ENCODE measurements at places on chromosomes 11 and 22. TPM values are rescaled to one million over a fixed set of nuclear protein-coding genes. Genes with fewer than 3 reads are reported as not detected.

Gene C11orf42
- not detected for total RNA-seq

Gene OR2AG2
- total RNA-seq: not detected

Gene TEX12
- total RNA-seq: 0.51 TPM

Gene FDX1
- total RNA-seq: 9.1 TPM

Gene OR51B2
- total RNA-seq: not detected

Gene KDM4E
- not detected for total RNA-seq

Gene TBX10
- not detected for total RNA-seq

Gene GP1BB
- not detected for total RNA-seq

Gene USH1C
- total RNA-seq: not detected

Gene GAL
- not detected for total RNA-seq

Gene OR10A2
- total RNA-seq: not detected

Gene ANGPTL5
- not detected for total RNA-seq

Gene TMEM191B
- total RNA-seq: 0.43 TPM

Gene LDHAL6A
- not detected for total RNA-seq

Gene THY1
- not detected for total RNA-seq

Gene COA4
- total RNA-seq: 53.3 TPM

Gene MUS81
- 92.6 TPM for total RNA-seq

Gene MYEOV
- total RNA-seq: not detected

Gene OR8D1
- not detected for total RNA-seq

Gene IGSF22
- total RNA-seq: 1.2 TPM

Gene LRRC10B
- total RNA-seq: not detected

Gene VSTM5
- not detected for total RNA-seq

Gene TRPC6
- total RNA-seq: not detected

Gene TRIM51
- not detected for total RNA-seq

Gene NPTXR
- total RNA-seq: 1.4 TPM

Gene C11orf97
- not detected for total RNA-seq

Gene ELF5
- not detected for total RNA-seq

Gene PDGFD
- total RNA-seq: not detected

Gene APOA1
- not detected for total RNA-seq

Gene C11orf52
- total RNA-seq: not detected

Gene DDTL
- total RNA-seq: 2.9 TPM

Gene GGTLC2
- total RNA-seq: not detected

Gene AGBL2
- 6.5 TPM for total RNA-seq

Gene SCUBE2
- not detected for total RNA-seq

Gene SCN3B
- total RNA-seq: 0.05 TPM

Gene P2RY6
- not detected for total RNA-seq

Gene ISX
- not detected for total RNA-seq

Gene SPI1
- total RNA-seq: not detected

Gene BEST1
- 0.17 TPM for total RNA-seq

Gene SAA2
- total RNA-seq: not detected

Gene CDHR5
- not detected for total RNA-seq

Gene RFPL1
- total RNA-seq: not detected

Gene CYP2D6
- 3.7 TPM for total RNA-seq

Gene ENDOD1
- total RNA-seq: 11.6 TPM

Gene OOSP3
- total RNA-seq: not detected

Gene IFITM10
- 0.68 TPM for total RNA-seq

Gene RIMBP3C
- 0.89 TPM for total RNA-seq

Gene OLFML1
- not detected for total RNA-seq

Gene STK33
- total RNA-seq: 0.83 TPM

Gene FLRT1
- total RNA-seq: not detected

Gene C11orf65
- total RNA-seq: not detected

Gene ZDHHC8
- 68.4 TPM for total RNA-seq
